ENCODE measurements at places on chromosomes 2 and 18. TPM values are rescaled to one million over a fixed set of nuclear protein-coding genes. Genes with fewer than 3 reads are reported as not detected.

DNA sequence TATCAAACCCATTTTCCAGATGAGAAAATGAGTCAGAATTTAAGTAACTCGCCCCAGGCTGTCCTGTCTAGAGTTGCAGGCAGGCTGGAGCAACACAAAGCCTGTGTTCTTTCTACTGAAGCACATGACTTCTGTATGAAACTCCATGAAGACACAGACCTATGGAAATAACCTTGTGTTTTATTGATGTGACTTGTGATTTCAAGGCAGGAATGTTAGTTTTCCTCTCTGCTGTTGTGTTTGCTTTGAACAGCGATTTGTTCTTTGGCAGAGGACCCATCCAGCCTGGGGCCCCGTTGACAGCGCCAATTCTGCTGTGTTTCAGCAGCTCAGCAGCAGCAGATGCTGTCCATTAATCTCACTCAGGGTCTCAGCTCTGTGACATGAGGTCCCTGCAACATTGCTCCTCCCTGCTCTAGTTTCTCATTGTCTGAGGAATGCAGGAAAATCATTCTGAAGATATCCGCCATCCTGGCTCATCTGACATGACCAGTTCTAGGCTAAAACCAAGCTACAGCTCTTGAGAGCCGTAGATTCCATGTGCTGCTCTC, 344.3 kb upstream of the RAB12 start:
- no peak for DNase-seq

GRCh38 chr2:95391641-95392310, 10.7 kb upstream of the FAHD2A start:
- peak; percentile 80 for DNase-seq

Gene PRKAG3
- polyA plus RNA-seq = 0.40 TPM

DNA sequence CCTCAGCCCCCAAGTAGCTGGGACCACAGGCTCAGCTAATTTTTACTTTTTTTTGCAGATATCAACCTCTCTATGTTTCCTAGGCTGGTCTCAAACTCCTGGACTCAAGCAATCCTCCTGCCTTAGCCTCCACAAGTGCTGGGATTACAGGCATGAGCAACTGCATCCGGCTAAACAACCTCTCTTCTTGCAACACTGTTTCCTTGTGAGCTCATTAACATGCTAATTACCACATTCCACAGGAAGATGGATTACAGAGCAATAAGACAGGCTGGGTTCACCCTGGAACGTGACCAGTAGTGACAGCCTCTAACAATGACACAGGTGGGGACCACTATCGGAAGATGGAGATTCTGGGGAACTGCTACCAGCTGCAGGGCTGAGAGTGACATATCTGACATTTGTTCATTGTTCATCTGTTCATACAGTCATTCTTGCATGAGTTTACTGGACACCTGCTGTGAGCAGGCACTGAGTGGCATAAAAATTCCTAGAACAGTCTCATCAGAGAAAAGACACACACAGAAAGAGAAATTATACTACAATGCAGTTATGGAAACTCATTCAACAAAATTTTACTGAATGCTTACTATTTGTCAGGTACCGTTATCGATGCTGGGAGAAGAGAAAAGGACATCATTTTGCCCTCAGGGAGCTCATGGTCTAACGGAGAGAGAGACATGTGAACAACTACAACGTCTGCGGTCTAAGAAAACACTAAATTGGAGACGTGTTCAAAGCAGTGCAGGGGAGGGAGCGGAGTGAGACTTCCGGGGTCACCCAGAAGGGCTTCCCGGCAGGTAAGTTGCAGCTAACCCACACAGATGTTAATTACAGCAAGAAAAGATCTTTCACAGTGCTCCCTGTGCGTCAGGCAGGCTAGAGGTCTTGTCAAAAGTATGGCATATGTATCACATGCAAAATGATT, 37.6 kb downstream of the PROC start:
- DNase-seq = no peak

Gene PTPN18
- 23.3 TPM for polyA plus RNA-seq

Gene LYG2
- not detected for polyA plus RNA-seq

GRCh38 chr2:21924640-21925285, 801.0 kb downstream of the TDRD15 start:
- DNase-seq = no peak

All from testis (tissue), 5 donors.